ENCODE measurements at places on chromosomes 12 and 14.

- DNase-seq: no peak
Observed at GRCh38 chr12:29429999-29430715, 49.2 kb upstream of the ERGIC2 start.

GRCh38 chr14:96285667-96286066 lies 29.7 kb downstream of the BDKRB1 start:
- DNase-seq: no peak

DNA sequence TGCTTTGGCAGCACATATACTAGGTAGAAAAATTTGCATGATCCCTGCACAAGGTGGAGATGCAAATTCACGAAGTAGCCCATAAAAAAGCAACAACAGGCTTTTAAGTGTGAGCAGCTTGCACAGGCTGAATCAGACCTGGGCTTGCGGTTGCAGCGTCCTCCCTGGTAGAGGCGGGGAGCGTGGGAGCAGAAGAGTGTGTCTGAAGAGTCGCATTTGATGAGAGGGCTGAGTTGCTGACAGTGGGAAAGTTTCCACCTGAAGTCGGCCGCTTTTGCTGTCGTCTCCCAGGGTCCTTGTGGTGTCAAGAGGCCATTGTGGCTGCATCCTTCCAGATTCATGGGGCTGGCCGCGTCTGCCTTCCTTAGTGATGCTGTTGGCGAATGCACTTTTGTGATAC lies 6.2 kb downstream of the AACS start:
- DNase-seq: no peak

DNA sequence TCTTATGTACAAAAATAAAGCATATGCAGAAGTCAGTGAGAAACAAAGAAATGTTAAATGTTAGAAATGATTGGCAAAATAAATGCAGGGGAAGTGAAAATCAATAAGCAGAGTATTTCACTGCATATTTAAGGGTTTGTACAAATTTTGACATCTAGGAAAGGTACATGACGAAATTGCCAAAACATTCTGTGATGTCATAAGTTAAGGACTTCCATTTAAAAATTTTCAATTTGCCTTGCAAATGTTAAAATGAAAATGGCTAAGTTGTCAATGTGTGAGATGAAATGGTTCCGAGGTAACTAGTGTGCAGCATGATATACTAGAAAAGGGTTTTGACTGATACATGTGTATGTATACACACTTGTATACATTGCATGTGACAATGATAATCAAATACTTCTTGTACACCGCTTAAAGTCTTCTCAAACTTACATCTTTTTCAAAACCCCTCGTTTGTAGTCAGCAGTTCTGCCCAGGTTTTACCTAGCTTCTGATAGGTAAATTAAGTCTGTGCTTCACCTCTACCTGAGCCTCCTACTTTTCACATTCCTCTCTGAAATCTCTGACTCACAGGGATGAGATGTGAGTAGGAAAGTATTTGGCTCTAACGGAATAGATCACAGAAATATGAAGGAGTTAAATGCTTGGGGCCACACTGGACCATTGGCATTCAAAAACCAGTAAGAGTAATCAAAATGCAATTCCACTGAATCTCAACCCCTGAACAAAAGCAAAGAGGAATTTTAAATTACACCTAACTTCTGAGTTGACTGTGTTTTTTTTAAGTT lies 442.4 kb upstream of the FOXG1 start:
- no peak for DNase-seq

DNA sequence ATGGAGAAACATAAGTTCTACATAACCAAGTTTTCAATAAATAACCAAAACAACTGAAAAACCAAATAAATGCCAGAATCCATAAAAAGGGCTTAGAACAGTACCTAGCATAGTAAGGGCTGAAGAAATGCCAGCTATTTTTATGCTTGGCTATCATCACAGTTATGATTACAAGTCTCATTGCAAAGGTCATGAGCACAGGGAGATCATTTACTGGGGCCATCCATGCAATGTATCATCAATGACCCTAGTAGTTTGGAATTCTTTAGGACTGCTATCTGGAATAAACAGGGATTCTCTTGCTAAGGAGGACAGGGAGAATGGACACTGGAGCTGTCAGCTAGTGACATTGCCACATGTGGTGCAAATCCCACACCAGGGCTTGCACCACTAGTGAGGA lies 92.5 kb upstream of the NAP1L1 start:
- no peak for DNase-seq

DNA sequence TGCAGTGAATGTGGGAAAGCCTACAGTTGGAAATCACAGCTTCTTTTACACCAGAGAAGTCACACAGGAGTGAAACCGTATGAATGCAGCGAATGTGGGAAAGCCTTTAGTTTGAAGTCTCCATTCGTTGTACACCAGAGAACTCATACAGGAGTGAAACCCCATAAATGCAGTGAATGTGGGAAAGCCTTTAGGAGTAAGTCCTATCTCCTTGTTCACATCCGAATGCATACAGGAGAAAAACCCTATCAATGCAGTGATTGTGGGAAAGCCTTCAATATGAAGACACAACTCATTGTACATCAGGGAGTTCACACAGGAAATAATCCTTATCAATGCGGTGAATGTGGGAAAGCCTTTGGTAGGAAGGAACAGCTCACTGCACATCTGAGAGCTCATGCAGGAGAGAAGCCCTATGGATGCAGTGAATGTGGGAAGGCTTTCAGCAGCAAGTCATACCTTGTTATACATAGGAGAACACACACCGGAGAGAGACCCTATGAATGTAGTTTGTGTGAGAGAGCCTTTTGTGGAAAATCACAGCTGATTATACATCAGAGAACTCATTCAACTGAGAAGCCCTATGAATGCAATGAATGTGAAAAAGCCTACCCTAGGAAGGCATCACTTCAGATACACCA lies 24.6 kb downstream of the ZNF26 start:
- no peak for DNase-seq

Data from GM12878 (cell line).